ENCODE measurements at places on chromosomes 16 and 17.
A peak's percentile ranks its signal among the peaks of the same experiment; 100 is the strongest.

DNA sequence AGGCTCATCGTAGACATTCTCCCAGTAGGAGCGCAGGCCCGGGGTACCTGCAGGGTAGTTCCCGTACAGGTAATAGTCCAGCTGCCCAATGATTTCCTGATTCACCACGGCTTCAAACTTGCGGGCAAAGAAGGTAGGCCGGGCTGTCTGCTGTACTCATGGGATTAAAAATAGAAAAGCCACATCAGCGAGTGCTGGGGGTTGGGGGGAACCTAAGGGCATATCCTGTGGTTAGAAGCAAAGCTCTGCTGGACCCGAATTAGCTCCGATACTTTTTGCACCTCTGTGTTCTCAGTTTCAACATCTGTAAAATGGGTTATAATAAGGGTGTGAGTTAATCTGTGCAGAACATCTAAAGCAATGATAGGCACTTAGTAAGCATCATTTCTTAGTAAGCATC is 336.2 kb downstream of the XYLT1 start:
- peak; percentile 66 for DNase-seq

DNA sequence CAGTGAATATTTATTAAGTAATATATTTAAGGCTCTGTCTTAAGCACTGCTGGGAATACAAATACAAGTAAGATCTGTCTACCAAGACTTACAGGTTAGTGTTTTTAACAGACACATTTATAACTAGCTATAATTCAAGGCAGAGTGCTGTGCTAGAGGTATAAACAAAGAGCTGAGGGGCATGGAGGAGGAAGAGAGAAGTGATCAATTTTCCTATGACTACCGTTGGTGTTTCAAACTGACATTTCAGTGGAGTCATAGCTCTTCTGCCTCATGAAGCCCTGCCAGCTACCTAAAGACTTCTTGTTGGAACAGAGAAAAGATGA is 79.9 kb downstream of the CYB561 start:
- DNase-seq, result no peak

- no peak for DNase-seq
Measured at GRCh38 chr16:84820305-84820684, 510 bp downstream of the CRISPLD2 start.

DNA sequence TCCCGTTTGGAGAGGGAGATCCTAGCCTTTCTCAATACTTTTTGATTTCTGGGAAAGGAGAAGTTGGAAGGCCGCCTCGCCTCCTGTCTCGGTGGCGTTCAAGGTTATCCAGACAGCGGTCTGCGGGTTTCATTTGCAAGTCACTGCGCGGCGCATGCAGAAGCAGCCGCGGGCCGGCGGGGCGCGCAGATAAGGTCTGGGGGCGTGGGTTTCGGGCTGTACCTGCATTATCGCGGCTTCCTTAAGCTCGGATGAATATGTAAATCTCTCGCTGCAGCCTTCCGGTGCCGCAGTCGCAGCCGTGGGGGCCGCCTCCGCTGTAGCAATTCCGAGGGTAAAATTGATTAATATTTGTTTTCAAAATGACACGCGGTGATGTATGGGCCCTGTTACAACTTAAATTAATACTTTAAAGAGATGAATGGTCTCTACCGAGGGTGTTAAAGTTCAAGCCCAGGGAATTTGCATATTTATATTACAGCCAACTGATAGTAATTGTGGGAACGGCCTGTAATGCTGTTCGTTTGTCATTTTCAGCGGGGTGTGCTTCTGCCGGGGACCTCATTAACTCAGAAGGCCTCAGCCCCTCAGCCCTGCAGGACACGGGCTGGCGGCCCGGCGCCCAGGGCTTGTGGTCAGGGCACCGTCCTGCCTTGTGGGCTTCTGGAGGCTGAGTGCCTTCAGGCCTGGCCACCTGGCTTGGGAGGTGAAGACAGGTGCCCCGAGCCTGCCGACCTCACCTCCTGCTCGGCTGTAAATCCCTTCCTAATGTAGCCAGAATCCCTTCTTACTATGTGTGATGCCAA is 99.4 kb downstream of the CYLD start:
- DNase-seq, result no peak

GRCh38 chr16:75527825-75528299 is 8.0 kb downstream of the CHST5 start:
- DNase-seq, result no peak

- DNase-seq, result no peak
Measured at GRCh38 chr17:81553616-81554181, 1.5 kb upstream of the FAAP100 start.

- DNase-seq, result no peak
Measured at GRCh38 chr16:52624891-52625290, 77.9 kb upstream of the TOX3 start.

DNA sequence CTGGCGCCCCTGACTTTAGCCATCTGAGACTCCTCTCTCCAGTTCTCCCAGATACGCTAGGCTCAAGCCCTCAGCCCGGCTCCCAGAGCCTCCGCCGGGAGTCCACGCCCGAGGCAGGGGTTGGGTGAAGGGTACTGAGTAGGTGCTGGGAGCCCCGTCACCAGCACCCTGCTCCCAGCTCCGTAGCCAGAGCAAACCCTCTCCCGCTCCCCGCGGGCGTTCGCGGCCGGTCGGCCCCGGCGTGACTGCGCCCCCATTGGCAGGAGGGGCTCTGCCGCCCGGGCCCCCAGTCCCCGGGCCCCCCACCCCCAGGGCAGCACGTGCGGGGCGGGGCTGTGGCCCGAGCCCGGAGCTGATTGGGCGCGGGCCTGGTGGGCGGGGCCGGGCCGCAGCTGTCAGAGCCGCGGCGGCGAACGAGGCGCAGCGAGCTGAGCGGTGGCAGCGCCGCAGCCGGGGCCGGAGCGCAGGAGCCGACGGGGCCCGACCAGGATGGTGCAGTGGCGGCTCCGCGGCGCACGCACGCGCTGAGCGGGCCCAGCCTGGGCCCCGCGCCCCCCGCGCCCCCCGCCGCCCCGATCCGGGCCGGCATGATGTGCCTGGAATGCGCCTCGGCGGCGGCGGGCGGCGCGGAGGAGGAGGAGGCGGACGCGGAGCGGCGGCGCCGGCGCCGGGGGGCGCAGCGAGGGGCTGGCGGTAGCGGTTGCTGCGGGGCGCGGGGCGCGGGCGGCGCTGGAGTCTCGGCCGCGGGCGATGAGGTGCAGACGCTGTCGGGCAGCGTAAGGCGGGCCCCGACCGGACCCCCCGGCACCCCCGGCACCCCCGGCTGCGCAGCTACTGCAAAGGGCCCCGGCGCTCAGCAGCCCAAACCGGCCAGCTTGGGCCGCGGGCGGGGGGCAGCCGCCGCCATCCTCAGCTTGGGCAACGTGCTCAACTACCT is at the start of gene SPNS2:
Gene SPNS2 (plus strand): TSS at position 421 of the 937 bp plus-strand sequence. CDS start 167 bp downstream, at position 588.
- DNase-seq, result peak; percentile 96

- peak; percentile 65 for DNase-seq
Measured at GRCh38 chr17:74212913-74213791, at the start of gene TTYH2. Gene TTYH2, plus strand, starts transcription at chr17:74213571. Its CDS starts 17 bp downstream, at chr17:74213588.

GRCh38 chr16:5607169-5607568 is 509.6 kb upstream of the EEF2KMT start:
- DNase-seq, result no peak

DNA sequence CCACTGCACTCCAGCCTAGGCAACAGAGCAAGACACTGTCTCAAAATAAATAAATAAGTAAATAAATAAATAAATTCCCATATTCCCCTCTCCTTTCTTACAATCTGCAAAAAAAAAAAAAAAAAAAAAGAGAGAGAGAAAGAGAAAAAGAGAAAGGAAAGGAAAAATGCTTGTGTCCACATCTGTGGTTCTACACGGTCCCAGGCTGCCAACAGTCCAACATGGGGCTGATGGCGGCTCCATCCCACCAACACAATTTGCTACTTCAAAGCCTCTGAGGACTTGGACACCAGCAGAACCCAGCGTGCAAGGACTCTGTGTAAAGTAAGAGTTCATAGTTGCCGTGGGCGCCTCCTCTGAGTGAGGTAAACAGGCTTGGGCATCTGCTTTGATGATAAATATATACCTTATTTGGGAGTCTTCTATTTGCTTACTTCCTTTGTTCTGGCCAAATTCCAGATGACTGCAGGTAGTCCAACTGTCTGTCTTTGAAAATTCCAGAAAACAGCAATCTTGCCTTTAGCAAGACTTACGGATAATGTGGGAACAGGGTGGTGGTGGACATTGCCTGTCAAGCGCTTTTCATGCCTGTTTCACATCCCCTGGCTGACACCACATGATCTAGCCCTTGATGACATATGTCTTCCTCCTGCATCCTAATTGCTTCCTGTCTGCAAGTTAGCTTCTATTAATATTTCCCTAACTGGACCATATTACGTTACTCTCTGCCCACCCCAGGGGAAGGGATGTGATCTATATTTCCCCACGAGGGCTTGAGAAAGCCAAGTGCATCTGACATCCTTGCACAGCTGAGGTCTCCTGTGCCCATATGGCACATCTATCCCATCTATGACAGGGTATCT is 10.1 kb downstream of the LITAF start:
- DNase-seq, result peak; percentile 56

DNA sequence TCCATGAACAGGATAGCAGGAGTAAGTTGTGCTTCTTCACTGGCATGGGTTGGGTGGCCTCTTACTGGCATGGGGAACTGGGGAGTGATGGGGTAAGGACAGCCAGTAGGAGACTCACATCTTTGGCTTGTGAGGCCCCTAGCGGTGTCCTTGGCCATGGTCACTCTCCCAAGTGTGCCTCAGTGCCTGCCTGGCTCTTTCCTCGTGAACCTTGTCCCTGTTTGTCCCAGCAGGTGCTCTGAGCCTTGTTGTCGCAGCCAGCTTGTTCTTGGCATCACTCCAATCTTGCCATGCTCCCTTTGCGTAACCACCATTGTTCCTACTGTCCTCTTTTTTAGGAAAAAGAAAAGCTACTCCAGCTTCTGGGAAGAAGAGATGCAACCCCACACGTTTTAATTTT is 53.6 kb upstream of the SDK2 start:
- no peak for DNase-seq

GRCh38 chr17:41301916-41302901 is at the start of gene KRTAP29-1:
Gene KRTAP29-1, minus strand, starts transcription at chr17:41302851. Its CDS starts 0 bp downstream, at chr17:41302851.
- no peak for DNase-seq

GRCh38 chr16:87240211-87241136 is 76.7 kb downstream of the C16orf95 start:
- DNase-seq, result no peak

DNA sequence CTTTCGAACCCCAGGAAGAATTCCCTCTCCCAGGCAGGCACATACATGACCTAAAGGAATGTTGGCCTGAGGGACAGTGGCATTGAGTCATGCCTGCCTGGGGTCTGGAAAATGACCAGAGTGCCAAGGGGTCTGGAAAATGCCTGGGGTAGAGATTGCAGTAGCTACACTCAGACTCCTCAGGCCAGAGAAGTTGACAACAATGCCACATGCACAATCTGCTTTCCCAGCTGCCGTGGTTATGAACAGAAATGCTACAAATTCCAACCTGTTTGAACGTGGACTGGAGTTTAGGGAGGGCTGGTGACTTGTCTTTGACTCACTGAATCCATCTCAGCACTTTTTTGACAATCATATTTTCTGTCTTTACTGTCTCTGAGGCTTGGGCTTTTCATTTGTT is 250.0 kb downstream of the ABCC12 start:
- no peak for DNase-seq

DNA sequence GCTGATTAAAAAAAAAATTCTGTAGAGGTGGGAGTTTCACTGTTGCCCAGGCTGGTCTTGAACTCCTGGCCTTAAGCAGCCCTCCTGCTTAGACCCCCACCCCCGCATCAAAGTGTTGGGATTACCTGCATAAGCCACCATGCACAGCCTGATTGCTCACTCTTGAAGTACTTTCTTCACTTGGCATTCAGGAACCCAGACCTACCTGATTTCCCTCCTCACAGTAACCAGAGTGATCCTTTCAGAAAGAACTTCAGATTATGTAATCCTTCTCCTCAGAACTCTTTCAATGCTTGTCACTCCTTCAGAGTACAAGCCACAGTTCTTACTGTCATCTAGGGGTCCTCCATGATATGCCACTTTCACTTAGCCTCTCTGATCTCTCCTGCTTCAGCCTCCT is 1.4 kb downstream of the EFCAB13 start:
- no peak for DNase-seq

- no peak for DNase-seq
Measured at GRCh38 chr16:29686740-29687332, 7.9 kb downstream of the QPRT start.

- no peak for DNase-seq
Measured at GRCh38 chr16:6804461-6804860, 528.2 kb upstream of the RBFOX1 start.

GRCh38 chr17:7296189-7296861 is 1.9 kb upstream of the YBX2 start:
- peak; percentile 85 for DNase-seq

- DNase-seq, result no peak
Measured at GRCh38 chr16:27633721-27634120, 83.8 kb downstream of the KATNIP start.

GRCh38 chr16:70481929-70482536 is 27.6 kb downstream of the FCSK start:
- no peak for DNase-seq

- DNase-seq, result no peak
Measured at GRCh38 chr17:19397556-19398041, 10.6 kb upstream of the MFAP4 start.

DNA sequence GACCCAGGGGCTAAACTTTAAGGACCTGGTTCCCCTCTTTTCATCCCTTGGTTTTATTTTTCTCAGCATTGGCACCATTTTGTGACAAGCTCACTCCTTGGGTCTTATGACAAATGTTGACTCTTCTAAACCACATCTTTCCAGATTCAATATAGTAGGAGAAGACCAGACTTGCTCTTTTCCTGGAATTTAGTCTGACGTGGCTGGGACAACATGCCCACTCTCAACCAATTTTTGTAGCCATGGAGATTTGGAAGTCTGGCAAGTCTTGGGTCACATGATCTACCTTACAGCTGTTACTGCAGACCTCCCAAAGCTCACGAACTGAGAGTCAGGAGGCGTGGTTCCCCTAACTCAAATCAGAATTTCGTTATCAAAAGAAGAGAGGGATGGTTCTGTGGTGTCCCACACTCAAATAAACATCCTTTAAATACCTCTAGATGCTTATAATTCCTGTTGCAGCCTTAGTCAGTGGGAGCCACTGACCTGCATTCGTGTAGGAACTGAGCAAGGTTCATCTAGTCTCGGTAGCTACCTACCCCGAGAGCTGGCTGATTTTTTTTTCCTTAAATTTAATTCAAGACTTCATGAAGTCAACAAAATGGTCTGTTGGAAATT is 683.5 kb downstream of the MAF start:
- DNase-seq, result no peak

GRCh38 chr16:30715750-30716445 is 16.9 kb downstream of the SRCAP start:
- no peak for DNase-seq

GRCh38 chr16:52963212-52963854 is 89.4 kb downstream of the CHD9NB start:
- DNase-seq, result no peak
